Ecto neural progenitor cell (in vitro differentiated cells): ENCODE measurements at places on chromosomes 6 and 20.

GRCh38 chr6:108878942-108879341, 30.7 kb downstream of the ARMC2 start:
- no peak for DNase-seq

- DNase-seq = no peak
Observed at GRCh38 chr6:116975600-116975999, 98.6 kb downstream of the RFX6 start.

DNA sequence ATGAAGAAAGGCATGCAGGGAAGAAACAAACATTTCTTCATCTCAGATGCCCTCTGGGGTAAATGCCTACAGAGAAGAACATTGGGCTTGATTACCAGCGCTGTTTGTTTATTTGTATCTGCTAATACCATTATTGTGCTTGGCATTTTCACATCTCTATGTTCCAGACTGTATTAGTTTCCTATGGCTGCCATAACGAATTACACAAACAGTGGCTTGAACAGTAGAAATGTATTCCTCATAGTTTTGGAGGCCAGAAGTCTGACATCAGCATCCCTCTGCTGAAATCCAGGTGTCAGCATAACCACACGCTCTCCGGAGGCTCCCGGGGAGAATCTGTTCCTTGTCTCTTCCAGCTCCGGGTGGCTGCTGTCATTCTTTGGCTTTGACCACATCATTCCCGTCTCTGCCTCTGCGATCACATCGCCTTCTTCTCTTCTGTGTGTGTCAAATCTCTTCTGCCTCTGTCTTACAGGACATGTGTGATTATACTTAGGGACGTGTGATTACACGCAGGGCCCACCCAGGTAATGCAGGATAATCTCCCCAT, 241.6 kb upstream of the SUPT3H start:
- no peak for DNase-seq

DNA sequence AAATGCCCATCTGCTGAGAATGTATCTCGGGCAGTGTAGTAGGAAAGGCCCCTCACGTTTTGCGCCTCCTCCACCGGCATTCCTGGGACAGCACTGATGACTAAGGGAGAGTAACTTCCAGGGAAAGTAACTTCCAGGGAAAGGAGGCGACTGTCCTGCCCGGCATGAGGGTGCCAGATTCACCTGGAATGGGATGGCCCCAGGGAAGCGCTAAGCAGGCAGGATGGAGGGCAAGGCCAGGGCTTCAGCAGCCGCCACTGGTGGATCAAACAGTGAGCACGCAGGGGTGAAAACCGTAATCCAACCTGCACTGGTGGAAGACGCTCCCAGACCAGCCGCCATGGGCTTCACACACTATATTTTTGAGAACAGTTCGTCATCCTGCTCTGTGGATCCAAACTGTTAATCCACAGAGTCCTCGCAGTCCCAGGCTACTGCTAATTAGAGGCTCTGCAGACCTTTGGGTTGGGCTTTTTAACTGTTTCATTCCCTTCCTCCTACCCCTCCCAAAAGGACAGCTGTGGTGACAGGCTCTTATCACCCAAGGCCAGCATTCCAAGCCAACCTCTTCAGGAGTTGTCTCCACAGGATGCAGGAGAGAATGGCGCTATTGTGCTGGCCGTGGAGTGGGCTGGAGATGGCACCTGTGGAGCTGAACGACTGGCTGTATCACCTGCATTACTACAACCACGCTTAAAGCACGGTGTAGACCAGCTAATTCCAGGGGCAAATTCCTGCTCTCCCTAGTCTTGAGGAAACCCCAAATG, 178.9 kb downstream of the DLL1 start:
- peak; percentile 30 for DNase-seq

GRCh38 chr6:70575899-70576495, 9.3 kb downstream of the SDHAF4 start:
- DNase-seq = no peak

DNA sequence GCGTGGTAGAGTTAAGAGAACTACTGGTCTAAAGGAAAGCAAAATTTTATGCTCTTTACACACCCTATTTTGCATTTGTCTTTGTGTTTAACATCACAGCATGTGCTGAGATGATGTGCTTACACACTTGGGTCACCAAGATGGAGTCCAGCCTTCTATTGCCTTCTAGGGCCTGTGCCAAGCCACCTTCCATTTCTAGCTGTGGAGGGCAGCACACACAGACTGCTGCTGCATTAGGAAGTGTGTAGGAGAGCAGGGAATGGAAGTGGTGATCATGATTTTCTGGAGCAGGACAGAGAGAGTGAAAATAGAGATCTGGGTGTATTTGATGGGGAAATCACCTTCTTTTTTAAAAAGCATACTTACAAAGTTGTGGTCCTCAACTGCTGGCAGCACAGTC, 191.6 kb downstream of the SOX4 start:
- no peak for DNase-seq

DNA sequence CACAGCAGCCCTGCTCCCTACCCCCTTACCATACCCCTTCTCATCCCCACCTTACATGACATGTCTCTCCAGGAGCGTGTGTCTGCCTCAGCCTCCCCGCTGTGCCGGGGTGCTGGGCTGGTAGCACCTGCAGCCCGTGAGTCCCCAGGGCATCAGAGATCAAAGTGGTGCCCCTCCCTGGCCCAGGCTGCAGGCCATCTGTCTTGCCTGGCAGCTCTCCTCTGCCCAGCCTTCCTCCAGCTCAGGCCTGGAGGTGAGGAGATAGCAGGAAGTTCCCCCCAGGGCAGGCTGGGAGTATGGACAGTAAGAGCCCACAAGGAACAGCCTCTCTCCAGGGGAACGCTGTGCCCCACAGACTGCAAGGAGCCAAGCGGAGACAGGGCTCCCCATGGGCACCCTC, 35.3 kb downstream of the GRM4 start:
- no peak for DNase-seq

DNA sequence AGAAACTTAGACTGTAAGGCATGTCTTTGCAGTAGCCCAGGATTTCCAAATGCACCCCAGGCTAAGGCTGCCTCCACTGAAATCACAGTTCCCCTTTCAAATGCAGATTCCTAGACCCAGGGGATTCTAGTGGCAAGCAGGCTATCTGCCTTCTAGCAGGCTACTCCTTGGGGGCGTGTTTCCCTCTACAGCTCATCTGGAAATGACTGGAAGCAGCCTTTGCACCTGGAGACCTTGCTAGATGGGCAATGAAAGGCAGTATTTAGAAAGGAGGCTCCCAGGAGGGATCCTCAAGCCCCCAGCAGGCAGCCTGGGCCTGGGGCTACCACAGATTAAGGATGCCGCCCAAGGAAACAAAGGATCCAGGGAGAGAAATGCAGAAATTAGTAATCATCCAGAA, 26.0 kb upstream of the SYNDIG1 start:
- no peak for DNase-seq

DNA sequence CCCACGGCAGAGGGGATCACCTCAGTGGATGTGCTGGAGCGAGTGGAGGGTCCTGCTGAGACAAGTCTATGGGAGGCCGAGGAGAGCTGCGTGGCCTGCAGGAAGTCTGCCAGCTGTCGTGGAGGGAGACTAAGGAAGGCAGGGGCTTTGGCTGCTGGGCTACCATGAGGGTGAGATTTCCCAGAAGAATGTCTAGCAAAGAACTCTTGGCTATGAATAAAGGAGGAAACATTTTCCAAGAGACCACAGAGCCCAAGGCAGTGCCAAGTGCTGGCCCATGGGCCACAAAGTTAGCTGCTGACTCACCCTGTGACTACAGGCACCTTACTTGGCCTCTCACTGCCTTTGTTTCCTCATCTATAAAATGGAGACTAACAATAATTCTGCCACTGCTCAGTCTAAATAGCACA, 73.4 kb downstream of the PRDM1 start:
- DNase-seq = no peak

GRCh38 chr20:33687370-33687915, 1.3 kb upstream of the E2F1 start:
- DNase-seq = no peak

DNA sequence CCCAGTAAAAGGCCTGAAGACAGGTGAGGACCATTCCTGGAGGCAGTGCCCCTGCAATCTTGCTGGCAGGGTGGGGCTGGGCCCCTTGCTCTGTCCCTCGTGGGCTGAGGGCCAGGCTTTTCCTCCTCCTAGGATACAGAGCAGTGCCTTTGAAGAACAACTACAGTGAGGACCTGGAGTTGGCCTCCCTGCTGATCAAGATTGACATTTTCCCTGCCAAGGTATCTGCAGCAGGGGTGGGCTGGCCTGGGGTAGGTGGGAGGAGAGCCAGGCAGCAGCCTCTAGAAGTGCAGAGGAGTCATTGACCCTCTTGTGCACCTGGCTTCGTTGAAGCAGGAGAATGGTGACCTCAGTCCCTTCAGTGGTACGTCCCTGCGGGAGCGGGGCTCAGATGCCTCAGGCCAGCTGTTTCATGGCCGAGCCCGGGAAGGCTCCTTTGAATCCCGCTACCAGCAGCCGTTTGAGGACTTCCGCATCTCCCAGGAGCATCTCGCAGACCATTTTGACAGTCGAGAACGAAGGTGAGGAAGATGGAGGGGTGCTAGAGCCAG, 36.5 kb downstream of the PLCG1 start:
- no peak for DNase-seq

- no peak for DNase-seq
Observed at GRCh38 chr6:132264021-132264500, 137.2 kb downstream of the MOXD1 start.

GRCh38 chr6:18347021-18347577, 40.1 kb upstream of the RNF144B start:
- no peak for DNase-seq

GRCh38 chr20:33853507-33853813, 42.3 kb downstream of the CHMP4B start:
- no peak for DNase-seq

DNA sequence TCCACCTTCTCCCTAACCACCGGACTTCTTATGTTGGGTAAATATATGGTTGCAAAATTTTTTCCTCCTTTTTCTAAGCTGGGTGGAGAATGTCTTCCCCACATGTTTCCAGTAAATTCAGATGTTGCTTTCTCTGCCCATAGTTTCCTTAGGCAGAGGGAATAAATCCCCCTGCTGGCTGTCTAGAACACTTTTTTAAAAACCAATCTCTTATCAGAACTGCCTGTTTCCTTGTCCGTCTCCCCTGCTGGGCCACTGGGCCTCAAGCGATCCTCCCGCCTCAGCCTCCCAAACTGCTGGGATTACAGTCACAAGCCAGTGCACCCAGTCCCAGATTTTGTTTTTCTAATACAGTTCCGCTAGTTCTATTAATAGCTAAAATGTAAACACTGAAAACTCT, 9.9 kb upstream of the WFDC2 start:
- no peak for DNase-seq

- no peak for DNase-seq
Observed at GRCh38 chr20:51195419-51195901, 172.6 kb upstream of the KCNG1 start.

- DNase-seq = no peak
Observed at GRCh38 chr6:14729129-14729871, 516.6 kb upstream of the JARID2 start.

DNA sequence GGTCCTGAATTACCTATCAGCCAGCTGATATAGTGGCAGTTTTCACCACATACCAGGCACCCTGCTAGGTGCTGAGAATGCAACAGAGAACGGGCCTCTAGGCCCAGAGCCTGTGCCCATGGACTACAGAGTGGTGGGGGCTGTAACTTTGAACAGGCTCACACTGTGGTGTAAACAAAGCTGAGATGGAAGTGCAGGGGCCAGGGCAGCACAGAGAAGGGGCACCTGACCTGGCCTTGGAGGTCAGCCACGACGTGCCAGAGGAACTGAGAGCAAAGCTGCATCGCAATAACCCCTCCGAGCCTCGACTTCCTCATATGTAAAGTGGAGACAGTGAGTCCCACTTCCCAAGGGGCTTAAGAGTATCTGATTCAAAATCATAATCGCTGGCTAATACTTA, 105.8 kb downstream of the MAFB start:
- DNase-seq = no peak

DNA sequence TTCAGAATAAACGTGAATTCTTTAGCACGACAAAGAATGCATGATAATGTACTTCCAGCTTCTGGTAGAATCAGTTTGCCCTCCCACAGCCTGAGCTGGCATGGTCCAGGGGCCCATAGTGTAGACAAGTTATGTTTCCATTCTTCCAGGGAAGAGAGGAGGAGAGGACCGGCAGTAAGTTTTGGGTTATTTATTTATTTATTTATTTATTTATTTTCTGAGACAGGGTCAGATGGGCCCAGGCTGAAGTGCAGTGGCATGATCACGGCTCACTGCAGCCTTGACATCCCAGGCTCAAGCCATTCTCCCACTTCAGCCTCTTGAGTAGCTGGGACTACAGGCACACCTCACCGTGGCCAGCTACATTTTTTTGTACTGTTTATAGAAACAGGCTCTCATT, 4.7 kb downstream of the GABRR1 start:
- no peak for DNase-seq

GRCh38 chr6:110731196-110731595, 84.1 kb downstream of the CDK19 start:
- DNase-seq = no peak

GRCh38 chr6:157046776-157047175, 269.6 kb downstream of the ARID1B start:
- no peak for DNase-seq

- DNase-seq = no peak
Observed at GRCh38 chr20:44576297-44576696, 6.1 kb upstream of the PKIG start.

DNA sequence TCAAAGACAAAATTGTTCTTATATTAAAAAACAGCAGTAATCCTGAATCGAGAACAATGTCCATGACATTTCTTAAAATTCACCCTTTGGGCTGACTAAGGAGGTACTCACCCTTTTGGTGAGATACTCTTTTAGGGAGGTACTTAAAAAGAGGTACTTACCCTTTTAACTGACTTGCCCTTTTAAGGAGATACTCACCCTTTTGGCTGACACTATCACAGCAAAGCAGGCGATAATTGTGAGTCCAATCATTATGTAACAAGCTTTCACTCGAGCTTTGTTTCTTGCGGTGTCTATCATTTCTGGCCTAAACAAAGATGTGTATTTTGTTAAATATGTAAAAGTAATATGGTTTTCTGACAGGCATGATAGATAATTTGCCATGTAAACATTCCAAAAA, 3.7 kb downstream of the FAM162B start:
- DNase-seq = no peak

GRCh38 chr20:15451241-15451640, 1113.8 kb upstream of the FLRT3 start:
- DNase-seq = no peak

DNA sequence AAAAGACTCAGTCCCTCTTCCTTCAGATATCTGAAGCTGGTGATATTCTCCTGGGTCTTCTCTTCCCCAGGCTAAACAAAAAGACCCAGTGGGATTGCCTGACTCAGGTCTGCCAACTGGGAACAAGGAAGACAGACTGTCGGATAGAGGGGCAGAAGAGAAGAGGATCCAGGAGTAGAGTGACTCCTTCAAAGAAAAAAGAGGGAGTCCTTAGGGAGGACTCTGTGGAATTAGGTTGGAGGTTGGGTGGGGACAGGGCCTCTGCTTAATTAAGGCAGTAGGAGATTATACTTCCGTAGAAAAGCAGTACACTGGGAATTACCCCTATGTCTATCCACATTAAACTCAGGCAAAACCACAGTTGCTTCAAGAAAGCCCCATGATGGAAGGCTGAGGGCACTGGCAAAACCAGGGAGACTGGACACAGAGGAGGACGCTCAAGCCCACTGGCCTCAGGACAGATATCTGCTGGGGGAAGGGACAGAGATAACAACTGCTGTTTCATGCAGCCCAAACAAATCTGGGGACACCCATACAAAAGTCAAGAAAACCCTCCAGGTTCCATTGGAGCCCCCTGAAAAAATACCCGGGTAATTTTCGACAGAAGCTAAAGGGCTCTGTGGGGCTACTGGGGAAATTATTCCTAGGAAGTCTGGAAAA, 5.7 kb downstream of the BCL2L1 start:
- DNase-seq = no peak
